OCI-LY7 (cell line): ENCODE measurements at places on chromosomes 2 and 18. TPM values are rescaled to one million over a fixed set of nuclear protein-coding genes. Genes with fewer than 3 reads are reported as not detected.

Gene CSRNP3
- 1.3 and 1.4 TPM in 2 replicates for total RNA-seq

DNA sequence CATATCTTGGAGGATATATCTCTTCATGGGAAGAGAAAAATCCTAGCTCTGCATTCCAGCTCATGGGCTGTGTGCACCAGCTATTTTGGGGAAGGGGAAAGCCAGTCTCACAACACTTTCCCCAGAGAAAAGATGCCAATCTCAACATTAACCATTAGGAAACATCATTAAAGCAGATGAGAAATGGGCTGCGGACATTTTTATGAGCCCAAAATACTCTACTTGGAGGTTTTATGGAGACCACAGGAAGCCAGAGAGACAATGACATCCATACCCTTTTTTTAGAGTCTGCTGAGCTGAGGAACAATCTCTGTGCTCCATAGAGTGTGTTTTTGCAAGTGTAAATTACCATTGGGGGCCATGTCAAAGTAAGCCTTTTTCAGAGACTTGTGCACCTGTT, 213.7 kb downstream of the TRIB2 start:
- no peak for DNase-seq

DNA sequence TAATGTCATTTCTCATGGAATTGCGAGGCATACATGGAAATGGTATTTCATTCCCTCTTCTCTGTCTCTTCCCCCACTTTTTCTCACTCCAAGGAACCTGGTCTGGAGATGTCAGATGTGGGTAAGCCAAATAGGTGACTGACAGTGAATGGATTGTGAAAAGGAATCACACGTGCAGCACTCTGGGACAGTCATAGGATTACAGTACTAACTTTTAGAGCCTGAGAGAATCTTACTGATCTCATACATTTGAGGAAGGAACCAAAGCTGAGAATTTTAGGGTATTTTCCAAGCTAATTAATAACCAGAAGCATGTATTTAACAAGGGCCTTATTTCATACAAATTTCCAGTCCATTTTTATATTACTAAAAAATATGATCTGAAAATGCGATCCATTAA, 58.1 kb upstream of the ERBB4 start:
- no peak for DNase-seq

GRCh38 chr2:204966245-204966644, 421.0 kb downstream of the PARD3B start:
- no peak for DNase-seq

DNA sequence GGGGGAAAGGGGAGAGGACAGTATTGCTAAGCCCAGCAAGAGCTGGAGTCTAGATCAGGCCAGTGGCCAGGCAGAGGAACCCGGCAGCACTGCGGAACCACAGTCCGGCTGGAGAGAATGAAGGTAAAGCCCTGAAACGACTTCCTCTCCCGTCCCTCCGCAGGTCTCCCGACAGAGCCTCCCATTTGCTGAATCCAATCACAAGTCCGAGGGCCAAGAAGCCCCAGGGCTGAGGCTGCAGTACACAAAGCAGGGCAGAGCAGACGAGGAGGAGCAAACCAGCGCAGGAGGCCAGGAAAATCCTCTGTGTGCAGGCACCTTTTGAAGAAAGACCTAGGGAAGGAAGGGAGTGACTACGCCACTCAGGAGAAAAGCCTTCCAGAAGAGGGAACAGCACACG, 104.4 kb downstream of the OSBPL1A start:
- DNase-seq, result no peak

DNA sequence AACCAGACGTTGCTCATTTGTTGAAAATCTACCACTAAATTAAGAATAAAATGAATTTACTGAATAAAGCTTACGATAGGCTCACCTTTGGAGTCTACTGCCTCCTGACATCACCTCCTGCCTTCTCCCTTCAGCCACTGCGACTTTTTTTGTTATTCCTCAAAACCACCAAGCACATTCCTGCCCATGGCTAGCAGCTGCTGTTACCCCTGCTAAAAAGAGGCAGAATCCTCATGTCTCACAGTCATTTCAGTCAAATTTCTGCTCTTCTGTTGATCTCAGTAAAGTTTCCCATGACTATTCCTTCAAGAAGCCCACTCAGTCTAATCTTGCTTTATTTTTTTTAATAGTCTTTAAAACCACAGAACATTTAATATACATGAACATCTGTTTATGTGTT, 40.8 kb upstream of the ANKRD62 start:
- no peak for DNase-seq
